CD8-positive, alpha-beta memory T cell (primary cell): ENCODE measurements at places on chromosomes 13 and 19. TPM values are rescaled to one million over a fixed set of nuclear protein-coding genes. Genes with fewer than 3 reads are reported as not detected.

DNA sequence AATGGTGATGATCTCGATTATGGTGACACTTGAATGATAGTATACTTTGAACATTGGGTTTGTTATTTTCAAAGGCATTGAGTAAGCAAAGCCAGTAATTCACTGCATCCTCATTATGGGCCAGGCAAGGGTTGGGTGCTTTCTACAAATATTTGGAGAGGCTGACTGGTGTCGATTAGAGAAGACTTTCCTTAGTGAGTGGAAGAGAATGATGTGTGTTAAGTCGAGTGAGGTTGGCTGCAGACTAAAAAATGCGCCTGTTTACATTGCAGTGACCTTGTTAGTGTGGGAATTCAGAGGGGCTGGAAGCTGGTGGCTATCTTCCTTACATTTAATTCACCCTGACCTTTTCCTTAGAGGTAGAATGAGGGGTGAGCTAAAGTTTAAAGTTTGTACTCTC is 22.4 kb upstream of the RNF113B start:
- H3K27me3 ChIP-seq, result no peaks in the 10 kb centered on the region
- H3K4me1 ChIP-seq, result no peaks in the 10 kb centered on the region
- H3K36me3 ChIP-seq, result no peaks in the 10 kb centered on the region
- no peak for DNase-seq
- H3K4me3 ChIP-seq, result no peak overlapping the region
- H3K27ac ChIP-seq, result no peak overlapping the region

DNA sequence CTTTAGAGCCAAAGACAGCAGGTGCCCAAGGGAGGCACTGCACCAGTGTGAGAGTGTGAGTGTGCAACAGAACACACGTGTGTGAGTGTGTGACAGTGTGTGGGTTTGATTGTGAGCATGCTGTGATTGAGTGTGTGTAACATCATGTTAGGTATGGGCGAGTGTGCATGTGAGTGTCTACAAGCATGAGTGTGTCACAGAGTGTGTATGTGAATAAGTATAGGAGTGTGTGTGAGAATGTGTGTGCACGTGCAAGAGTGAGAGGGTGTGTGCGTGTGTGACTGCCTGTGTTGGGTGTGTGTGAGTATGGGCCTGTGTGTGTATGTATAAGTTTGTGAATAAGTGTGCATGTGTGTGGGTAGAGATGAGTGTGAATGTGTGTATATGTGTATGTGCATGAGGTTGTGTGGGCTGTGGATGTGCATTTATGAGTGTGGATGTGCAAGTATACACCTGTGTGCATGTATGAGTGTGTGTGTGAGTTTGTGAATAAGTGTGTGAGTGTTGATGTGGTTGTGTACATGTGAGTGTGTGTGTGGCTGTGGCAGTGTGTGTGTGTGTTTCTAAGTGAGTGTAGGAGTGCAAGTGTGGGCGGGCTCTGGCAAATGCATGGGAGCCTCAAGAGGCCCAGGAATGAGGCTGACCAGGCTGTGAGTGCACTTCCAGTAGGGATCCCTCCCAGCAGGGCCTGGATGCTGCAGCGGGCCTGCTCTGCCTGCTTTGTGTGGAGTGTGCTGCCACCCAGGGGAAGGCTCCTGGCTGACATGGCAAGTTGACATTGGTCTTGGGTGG is 198.4 kb downstream of the COL4A1 start:
- DNase-seq, result no peak
- H3K27me3 ChIP-seq, result no peaks in the 10 kb centered on the region
- no peaks in the 10 kb centered on the region for H3K4me1 ChIP-seq
- H3K27ac ChIP-seq, result no peak overlapping the region

GRCh38 chr19:46919324-46919723 is 58.5 kb downstream of the ARHGAP35 start:
- H3K36me3 ChIP-seq, result peaks cover 22% of the 10 kb centered on the region
- H3K27ac ChIP-seq, result no peak overlapping the region
- H3K4me3 ChIP-seq, result no peak overlapping the region
- DNase-seq, result no peak

DNA sequence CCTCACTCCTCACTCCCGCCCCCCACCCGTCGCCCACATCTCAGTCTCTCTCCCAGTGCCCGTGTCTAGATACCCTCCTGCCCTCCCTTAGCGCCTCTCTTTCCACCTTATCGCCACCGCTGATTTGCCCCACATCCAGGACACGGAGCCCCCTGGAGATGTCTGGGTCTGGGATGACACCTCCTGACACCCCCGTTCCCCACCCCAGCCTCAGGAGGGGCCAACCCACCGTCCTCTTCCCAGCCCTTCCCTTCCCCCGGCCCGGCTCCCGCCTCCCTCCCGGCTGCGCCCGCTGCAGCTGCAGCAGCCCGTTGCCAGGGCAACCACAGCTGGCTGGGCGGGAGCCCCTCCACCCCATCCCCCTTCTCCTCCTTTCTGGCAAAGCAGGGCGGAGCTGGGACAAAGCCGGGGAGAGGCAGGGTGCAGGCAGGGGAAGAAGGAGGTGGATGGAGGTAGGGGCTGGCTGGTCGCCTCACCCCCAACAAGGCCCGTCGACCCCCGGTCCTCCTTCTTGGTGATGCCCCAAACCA is 13.5 kb downstream of the DPF1 start:
- no peaks in the 10 kb centered on the region for H3K36me3 ChIP-seq
- peaks cover 13% of the 10 kb centered on the region for H3K4me1 ChIP-seq
- DNase-seq, result no peak

DNA sequence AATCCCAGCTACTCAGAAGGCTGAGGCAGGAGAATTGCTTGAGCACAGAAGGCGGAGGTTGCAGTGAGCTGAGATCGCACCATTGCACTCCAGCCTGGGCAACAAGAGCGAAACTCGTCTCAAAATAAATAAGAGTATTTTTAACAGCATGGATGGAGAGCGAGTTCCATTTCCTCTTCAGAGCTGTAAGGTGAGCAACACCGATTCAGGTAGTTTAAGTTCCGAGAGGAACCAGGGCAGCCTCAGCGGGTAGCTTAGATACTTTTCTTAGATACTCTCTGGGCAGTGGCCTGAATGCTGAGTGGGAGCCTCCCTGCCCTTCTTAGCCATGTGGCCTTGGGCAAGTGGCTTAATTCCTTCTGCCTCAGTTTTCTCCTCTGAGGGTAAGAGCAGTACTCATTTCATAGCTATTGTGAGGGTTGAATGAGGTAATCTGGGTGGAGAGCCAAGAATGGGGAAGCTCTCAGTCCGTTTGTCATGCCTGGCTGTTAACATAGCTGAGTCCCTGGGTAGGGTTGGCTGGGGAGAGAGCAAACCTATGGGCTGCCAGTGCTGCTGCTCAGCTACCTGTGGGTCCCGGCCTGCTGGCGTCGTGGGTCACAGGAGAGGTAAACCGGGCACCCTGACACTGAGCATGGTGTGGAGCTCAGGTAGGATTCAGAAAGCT is 4.1 kb downstream of the ATP11A start:
- H3K4me3 ChIP-seq, result no peak overlapping the region
- H3K27ac ChIP-seq, result no peak overlapping the region
- peaks cover 36% of the 10 kb centered on the region for H3K4me1 ChIP-seq
- no peaks in the 10 kb centered on the region for H3K27me3 ChIP-seq
- H3K36me3 ChIP-seq, result no peaks in the 10 kb centered on the region

GRCh38 chr13:77373502-77373901 is 46.6 kb upstream of the MYCBP2 start:
- H3K27ac ChIP-seq, result no peak overlapping the region
- H3K27me3 ChIP-seq, result no peaks in the 10 kb centered on the region
- DNase-seq, result no peak
- H3K36me3 ChIP-seq, result no peaks in the 10 kb centered on the region
- no peak overlapping the region for H3K4me3 ChIP-seq
- no peaks in the 10 kb centered on the region for H3K4me1 ChIP-seq

DNA sequence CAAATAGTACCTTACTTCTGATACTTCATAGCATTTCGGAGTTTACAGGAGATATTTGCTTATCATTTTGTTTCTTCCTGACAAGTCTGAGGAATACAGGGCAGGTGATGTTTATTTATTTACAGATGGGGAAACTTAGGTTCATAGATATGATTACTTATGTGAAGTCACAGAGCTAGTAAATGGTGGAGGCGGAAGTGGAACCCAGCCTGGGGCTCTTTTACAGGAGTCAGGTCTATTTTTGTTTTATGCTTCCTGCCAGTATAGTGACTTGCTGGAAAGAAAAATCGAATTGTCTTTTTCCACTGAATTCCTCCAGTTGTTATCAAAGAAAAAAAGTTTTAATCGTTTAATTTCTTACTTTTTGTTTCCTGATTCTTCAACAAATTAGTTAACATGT is 66.5 kb downstream of the DGKH start:
- H3K4me3 ChIP-seq, result no peak overlapping the region
- DNase-seq, result no peak
- no peaks in the 10 kb centered on the region for H3K36me3 ChIP-seq
- H3K27ac ChIP-seq, result no peak overlapping the region
- no peaks in the 10 kb centered on the region for H3K27me3 ChIP-seq

- H3K27ac ChIP-seq, result no peak overlapping the region
- no peaks in the 10 kb centered on the region for H3K27me3 ChIP-seq
- no peaks in the 10 kb centered on the region for H3K4me1 ChIP-seq
- DNase-seq, result no peak
- H3K4me3 ChIP-seq, result no peak overlapping the region
Observed at GRCh38 chr19:43290568-43291359, 21.4 kb upstream of the PSG9 start.

DNA sequence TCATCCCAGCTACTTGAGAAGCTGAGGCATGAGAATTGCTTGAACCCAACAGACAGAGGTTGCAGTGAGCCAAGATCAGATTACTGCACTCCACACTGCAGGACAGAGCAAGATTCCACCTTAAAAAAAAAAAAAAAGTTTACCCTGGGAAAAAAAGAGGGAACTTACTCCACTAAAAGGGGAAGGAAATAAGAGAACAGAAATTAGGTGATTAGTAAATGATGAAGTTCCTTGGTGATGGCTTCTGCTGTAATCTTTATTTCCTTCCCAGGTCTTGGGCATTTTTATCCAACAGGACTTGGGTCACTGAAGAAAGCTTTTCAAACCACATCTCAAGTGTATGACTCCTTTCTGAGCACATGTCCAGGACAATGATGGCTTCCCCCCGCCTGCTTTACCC is 9.3 kb downstream of the ZNF780A start:
- DNase-seq, result no peak
- no peak overlapping the region for H3K27ac ChIP-seq
- H3K36me3 ChIP-seq, result peaks cover 68% of the 10 kb centered on the region
- H3K4me1 ChIP-seq, result no peaks in the 10 kb centered on the region
- no peak overlapping the region for H3K4me3 ChIP-seq

GRCh38 chr13:75417012-75417384 is 65.0 kb downstream of the TBC1D4 start:
- no peak overlapping the region for H3K4me3 ChIP-seq
- DNase-seq, result no peak
- H3K36me3 ChIP-seq, result no peaks in the 10 kb centered on the region
- H3K27ac ChIP-seq, result no peak overlapping the region
- no peaks in the 10 kb centered on the region for H3K27me3 ChIP-seq

DNA sequence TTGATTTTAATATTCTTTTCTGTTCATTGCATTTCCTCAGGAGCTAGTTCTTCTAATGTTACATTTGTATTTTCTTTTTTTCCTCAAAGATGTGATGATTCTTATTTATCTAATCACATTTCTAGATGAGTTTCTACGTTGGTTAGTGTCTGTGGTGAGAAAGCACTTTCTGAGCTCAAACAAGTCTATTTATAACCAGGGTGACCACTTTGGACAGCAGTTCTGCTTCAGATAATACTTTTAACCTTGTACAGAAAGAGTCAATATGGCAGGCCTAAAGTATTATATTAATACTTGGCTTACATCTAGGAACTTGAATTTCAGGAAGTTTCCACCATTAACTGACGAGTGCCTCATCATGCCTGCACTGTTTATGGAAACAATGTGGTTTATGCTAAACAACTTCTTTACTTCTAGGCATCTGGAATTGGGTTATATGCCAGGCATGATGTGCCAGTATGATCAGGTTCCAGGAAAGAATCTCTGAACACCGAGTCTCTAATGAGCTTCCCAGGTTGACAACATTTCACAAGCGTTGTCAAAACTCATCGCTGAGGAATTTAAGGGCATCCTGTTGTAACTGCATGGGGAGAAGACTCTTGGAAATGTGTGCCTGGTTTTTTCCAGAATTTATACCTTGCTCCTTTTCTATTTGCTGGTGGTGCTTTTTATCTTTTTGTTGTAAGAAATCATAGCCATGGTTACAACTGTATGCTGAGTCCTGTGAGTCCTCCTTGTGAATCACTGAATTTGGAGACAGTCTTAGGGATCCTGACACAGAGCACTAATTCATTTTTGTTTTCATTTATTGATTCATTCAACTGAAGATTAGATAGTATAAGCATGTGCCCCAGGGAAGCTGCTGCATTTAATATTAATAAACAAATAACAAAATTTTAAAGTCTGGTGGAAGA is 344.4 kb upstream of the PCDH9 start:
- H3K27me3 ChIP-seq, result no peaks in the 10 kb centered on the region
- H3K4me1 ChIP-seq, result no peaks in the 10 kb centered on the region
- DNase-seq, result no peak
- no peak overlapping the region for H3K4me3 ChIP-seq
- H3K27ac ChIP-seq, result no peak overlapping the region

- no peaks in the 10 kb centered on the region for H3K36me3 ChIP-seq
- peak overlapping the region; percentile 99 for H3K27ac ChIP-seq
- H3K4me3 ChIP-seq, result peak overlapping the region; percentile 86
- peaks cover 84% of the 10 kb centered on the region for H3K4me1 ChIP-seq
- H3K27me3 ChIP-seq, result no peaks in the 10 kb centered on the region
Observed at GRCh38 chr19:13839938-13840304, 37.0 kb upstream of the NANOS3 start.

GRCh38 chr19:8095354-8095886 is 42.9 kb downstream of the CCL25 start:
- DNase-seq, result no peak
- no peaks in the 10 kb centered on the region for H3K36me3 ChIP-seq
- no peaks in the 10 kb centered on the region for H3K4me1 ChIP-seq

DNA sequence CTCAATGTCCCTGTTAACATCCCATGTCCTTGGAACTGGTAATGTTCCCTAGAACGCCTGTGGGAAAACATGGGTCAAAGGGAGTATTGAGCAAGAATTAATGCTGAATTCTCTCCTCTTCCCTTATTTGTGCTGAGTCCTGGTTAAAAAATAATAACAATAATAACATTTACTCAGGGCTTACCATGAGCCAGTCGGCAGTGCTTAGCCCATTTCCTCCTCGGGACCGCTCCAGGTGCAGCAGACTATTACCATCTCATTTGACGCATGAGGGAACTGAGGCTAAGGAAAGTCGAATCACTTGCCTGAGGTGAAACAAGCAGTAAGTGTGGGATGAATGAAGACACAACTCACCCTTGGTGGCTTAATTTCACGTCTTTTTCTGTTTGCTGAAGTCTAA is 33.6 kb upstream of the SLC15A1 start:
- H3K27me3 ChIP-seq, result no peaks in the 10 kb centered on the region
- no peaks in the 10 kb centered on the region for H3K4me1 ChIP-seq
- DNase-seq, result no peak
- no peak overlapping the region for H3K4me3 ChIP-seq
- H3K36me3 ChIP-seq, result no peaks in the 10 kb centered on the region
- H3K27ac ChIP-seq, result no peak overlapping the region

- no peaks in the 10 kb centered on the region for H3K27me3 ChIP-seq
- H3K27ac ChIP-seq, result no peak overlapping the region
- H3K4me1 ChIP-seq, result no peaks in the 10 kb centered on the region
- DNase-seq, result no peak
- no peaks in the 10 kb centered on the region for H3K36me3 ChIP-seq
- H3K4me3 ChIP-seq, result no peak overlapping the region
Observed at GRCh38 chr13:95099541-95099940, 201.7 kb downstream of the ABCC4 start.

Gene ZNF99
- polyA plus RNA-seq, result not detected

Gene IGFLR1
- polyA plus RNA-seq, result 96.7 TPM

Gene ADGRE3
- polyA plus RNA-seq, result 0.17 TPM

Gene SEMA6B
- not detected for polyA plus RNA-seq

Gene ZIK1
- 7.6 TPM for polyA plus RNA-seq

Gene TTC9B
- not detected for polyA plus RNA-seq

Gene LPAR6
- 34.2 TPM for polyA plus RNA-seq

Gene ATP7B
- polyA plus RNA-seq, result 0.18 TPM
